Nephron progenitor cell (in vitro differentiated cells): ENCODE measurements at places on chromosomes 6 and 20.

DNA sequence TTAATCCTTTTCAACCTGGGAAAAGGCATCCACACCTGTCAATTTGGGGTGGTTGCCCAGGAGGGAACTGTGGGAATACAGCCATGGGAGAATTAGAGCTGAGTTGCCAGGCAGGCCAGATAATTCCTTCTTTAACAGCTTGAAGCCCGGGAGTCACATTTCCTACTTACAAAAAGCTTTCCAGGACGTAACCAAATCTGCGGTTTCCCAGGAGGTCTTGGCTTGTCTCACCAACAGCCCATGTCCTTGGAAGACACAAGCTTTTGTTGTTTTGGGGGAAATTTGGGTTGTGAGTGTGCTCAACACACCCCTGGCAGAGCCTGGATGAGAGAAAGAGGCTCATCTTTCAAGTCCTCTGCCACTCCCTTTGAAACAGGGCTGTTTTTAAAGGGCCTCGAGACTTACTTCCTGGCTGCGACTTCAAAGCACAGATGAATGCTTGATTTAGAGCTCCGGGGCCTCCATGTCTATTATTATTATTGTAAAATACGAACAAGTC, 465.9 kb upstream of the BTBD3 start:
- peaks cover 59% of the 10 kb centered on the region for H3K4me1 ChIP-seq
- peak; percentile 4 for DNase-seq
- peaks cover 6% of the 10 kb centered on the region for H3K36me3 ChIP-seq
- peak overlapping the region; percentile 46 for H3K4me3 ChIP-seq
- peak overlapping the region; percentile 97 for H3K27ac ChIP-seq

DNA sequence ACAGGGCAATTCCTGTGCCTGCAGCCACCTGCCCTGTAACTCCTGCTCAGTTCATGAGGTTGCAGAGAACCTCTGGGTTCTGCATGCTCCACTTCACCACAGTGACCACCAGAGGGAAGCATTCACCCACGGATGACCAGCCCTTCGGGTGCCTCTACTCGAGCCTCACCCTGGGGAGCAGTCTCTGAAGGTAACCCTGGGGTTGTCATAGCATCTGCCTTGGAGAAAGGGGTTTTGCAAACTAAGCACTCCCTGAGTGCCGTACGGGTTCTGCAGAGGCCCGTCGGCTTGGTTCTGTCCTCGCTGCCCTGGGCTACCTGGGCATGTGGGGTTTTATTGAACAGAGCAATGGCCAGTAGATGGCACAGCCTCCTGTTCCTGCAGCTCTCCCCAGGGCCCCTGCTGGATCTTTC, 10.2 kb upstream of the CST5 start:
- H3K4me3 ChIP-seq, result no peak overlapping the region
- H3K36me3 ChIP-seq, result no peaks in the 10 kb centered on the region
- H3K27me3 ChIP-seq, result peaks cover 8% of the 10 kb centered on the region
- H3K27ac ChIP-seq, result no peak overlapping the region
- peak; percentile 78 for DNase-seq

DNA sequence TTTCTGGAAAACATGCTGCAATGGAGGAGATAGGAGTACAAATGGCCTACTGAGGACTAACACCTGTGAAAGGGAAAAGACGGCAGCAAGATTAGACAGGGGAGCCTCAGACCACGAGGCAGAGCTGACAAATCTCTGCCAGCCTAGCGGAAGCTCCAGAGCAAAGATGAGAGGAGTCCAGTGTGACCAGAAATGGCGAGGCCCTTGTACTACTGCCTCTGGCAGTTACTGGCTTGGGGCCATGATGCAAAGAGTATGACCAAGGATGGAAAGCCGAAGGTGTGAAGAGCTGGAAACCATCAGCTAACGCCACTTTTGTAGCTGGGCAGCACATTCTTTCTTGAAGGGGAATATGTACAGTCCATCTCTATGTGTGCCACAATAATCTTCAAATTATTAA, 55.4 kb downstream of the RALGAPA2 start:
- H3K36me3 ChIP-seq, result peaks cover 5% of the 10 kb centered on the region
- no peaks in the 10 kb centered on the region for H3K4me1 ChIP-seq
- H3K4me3 ChIP-seq, result no peak overlapping the region

DNA sequence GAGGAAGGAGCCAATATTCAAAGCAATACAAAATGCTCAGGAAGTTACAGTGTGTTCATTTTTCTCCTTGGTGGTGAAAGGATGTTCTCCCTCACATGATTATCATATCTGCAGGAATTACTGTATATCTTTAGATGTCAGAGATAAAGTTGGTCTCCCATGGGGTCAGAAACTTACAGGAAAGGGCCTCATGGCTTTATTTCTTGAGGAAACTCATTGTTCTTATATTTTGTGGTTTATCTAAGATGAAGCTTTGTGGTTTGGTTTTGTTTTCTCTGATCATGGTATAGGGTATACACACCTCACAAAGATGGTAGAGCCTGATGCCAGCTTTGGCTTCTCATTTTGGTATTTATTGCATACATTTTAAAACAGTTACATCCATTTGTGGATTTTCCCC, 100.5 kb upstream of the STXBP5 start:
- DNase-seq, result no peak
- no peaks in the 10 kb centered on the region for H3K36me3 ChIP-seq
- H3K4me3 ChIP-seq, result no peak overlapping the region
- no peak overlapping the region for H3K27ac ChIP-seq
- H3K27me3 ChIP-seq, result peaks cover 14% of the 10 kb centered on the region

DNA sequence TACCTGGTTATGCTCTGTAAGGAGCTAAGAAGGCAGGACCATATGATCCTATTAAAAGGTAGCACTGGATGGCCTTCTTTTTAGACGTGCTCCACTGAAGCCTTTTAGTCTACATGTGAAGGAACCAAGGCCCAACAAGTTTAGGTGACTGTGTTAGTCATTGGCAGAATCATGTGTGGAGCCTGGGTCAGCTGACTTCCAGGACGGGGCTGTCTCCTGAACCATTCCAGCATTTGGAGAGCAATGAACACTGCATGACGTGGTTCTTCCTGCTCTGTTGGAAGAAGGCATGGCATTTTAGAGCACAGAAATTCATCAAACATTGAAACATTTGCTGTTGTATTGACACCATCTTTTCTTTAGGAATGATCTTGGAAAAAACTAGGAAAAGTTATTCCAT, 87.8 kb upstream of the TIAM2 start:
- H3K27ac ChIP-seq, result no peak overlapping the region
- DNase-seq, result no peak
- peaks cover 10% of the 10 kb centered on the region for H3K4me1 ChIP-seq

- no peaks in the 10 kb centered on the region for H3K36me3 ChIP-seq
- peak overlapping the region; percentile 28 for H3K27ac ChIP-seq
- no peaks in the 10 kb centered on the region for H3K27me3 ChIP-seq
- no peak for DNase-seq
These were observed 27.3 kb upstream of the HFE start for GRCh38 chr6:26059941-26060340.

- H3K27me3 ChIP-seq, result peaks cover 3% of the 10 kb centered on the region
- no peak for DNase-seq
- peaks cover 36% of the 10 kb centered on the region for H3K4me1 ChIP-seq
- peaks cover 49% of the 10 kb centered on the region for H3K36me3 ChIP-seq
- no peak overlapping the region for H3K27ac ChIP-seq
These were observed 13.5 kb downstream of the TSHZ2 start for GRCh38 chr20:52985687-52986086.

DNA sequence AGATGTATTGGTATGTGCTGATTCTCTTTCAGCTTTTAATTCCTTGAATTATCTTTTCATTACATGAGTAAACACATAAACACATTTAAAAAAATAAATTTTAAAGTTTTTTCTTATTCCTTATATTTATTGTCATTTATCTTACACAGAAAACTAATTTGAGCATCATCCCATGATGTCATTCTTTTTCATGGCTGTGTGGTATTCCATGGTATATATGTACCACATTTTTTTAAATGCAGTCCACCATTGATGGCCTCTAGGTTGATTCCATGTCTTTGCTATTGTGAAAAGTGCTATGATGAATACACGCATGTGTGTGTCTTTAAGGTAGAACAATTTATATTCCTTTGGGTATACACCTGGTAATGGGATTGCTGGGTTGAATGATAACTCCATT, 33.3 kb downstream of the OTOR start:
- peaks cover 4% of the 10 kb centered on the region for H3K27me3 ChIP-seq
- no peaks in the 10 kb centered on the region for H3K36me3 ChIP-seq
- DNase-seq, result no peak
- H3K4me3 ChIP-seq, result no peak overlapping the region

GRCh38 chr6:34526241-34526972, 29.7 kb downstream of the SPDEF start:
- no peak overlapping the region for H3K27ac ChIP-seq
- H3K4me3 ChIP-seq, result peak overlapping the region; percentile 44
- DNase-seq, result no peak
- H3K4me1 ChIP-seq, result peaks cover 46% of the 10 kb centered on the region
- H3K27me3 ChIP-seq, result peaks cover 43% of the 10 kb centered on the region

- H3K27me3 ChIP-seq, result no peaks in the 10 kb centered on the region
- no peaks in the 10 kb centered on the region for H3K4me1 ChIP-seq
- no peak overlapping the region for H3K4me3 ChIP-seq
- no peak for DNase-seq
- peaks cover 5% of the 10 kb centered on the region for H3K36me3 ChIP-seq
- peak overlapping the region; percentile 78 for H3K27ac ChIP-seq
These were observed 22.5 kb downstream of the KIAA0408 start for GRCh38 chr6:127436578-127437110.

DNA sequence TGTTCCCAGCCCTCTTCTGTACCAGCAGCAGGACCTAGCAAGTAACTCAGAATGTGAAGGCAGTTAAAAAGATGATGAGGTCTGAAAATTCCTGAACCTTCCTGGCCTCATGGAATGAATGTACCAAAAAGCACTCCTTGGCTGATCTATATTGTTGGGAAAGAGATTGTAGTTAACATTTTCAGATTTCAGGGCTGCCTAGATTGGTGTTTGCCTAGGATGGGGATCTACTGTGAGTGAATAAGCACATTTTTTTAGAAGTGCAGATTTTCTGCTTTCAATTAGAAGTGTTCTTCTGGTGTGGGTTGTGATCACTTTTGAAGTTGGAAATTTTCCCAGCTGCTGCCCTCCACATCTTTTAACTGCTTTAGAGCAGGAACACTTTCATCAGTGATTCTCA, 6.2 kb downstream of the MYLIP start:
- DNase-seq, result no peak
- peaks cover 38% of the 10 kb centered on the region for H3K36me3 ChIP-seq
- H3K4me1 ChIP-seq, result peaks cover 96% of the 10 kb centered on the region
- peak overlapping the region; percentile 59 for H3K27ac ChIP-seq

- no peak for DNase-seq
- no peak overlapping the region for H3K4me3 ChIP-seq
- peaks cover 2% of the 10 kb centered on the region for H3K27me3 ChIP-seq
- H3K36me3 ChIP-seq, result no peaks in the 10 kb centered on the region
These were observed 73.2 kb upstream of the CITED2 start for GRCh38 chr6:139447656-139447975.

DNA sequence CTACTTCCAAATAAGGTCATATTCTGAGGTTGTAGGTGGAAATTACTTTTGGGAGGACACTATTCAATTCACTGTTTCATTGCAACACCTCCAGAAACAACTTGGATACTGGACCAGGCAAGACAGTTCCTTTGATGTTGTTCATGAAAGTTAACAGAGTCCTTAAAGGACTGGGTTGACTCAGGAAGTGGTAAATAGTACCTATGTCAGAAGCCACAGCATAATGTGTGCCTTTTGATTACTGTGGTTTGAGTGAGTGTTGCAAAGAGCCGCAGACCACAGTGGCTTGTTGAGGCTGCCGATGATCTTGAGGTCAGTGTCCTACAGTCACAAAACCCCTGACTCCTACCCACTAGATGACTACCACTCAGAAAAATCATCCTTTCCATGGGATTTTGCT, 10.9 kb downstream of the IL20RA start:
- peaks cover 8% of the 10 kb centered on the region for H3K27me3 ChIP-seq
- no peaks in the 10 kb centered on the region for H3K36me3 ChIP-seq
- DNase-seq, result no peak
- H3K4me3 ChIP-seq, result no peak overlapping the region

DNA sequence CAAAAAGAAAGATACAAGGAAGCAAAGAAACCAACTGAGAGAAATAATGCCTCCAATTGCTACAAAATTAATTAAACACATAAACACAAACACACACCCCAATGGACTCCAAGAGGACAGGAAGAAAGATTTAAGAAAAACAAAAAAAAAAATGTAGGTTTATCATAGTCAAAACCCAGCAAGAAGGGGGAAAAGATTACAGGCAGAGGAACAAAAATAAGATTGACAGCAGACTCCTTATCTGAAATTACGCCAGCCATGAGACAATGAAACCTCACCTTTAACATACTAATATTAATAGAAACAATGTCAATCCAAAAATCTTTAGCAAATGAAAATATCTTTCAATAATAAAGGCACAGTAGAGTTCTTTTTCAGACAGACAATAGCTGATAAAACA, 155.8 kb downstream of the RNGTT start:
- H3K36me3 ChIP-seq, result peaks cover 51% of the 10 kb centered on the region
- no peak overlapping the region for H3K27ac ChIP-seq
- peaks cover 4% of the 10 kb centered on the region for H3K4me1 ChIP-seq
- H3K27me3 ChIP-seq, result no peaks in the 10 kb centered on the region
- H3K4me3 ChIP-seq, result no peak overlapping the region

DNA sequence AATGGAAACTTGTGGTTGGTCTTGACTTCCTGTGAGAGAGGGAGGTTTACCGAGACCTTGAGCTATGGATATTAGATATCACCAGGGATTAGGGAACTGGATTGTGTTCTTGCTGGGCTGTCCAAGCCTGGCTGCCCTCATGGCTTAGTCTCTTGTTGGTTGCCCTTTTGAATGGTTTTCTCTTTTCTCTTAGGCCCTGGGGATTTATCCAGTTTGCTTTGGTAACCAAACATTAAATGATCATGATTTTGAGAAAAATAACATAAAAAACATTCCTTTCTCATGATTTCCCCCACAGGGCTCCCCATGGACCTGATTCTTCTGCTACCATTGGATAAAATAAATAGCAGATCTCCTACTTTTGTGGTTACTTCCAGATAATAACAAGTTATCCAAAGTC, 306.4 kb upstream of the RNF217 start:
- H3K36me3 ChIP-seq, result no peaks in the 10 kb centered on the region
- no peak overlapping the region for H3K27ac ChIP-seq
- H3K27me3 ChIP-seq, result peaks cover 4% of the 10 kb centered on the region
- no peak for DNase-seq
